ENCODE measurements at places on chromosomes 3 and 15.

- DNase-seq = no peak
Measured at GRCh38 chr15:101003081-101003480, 83.9 kb downstream of the LRRK1 start.

- DNase-seq = no peak
Measured at GRCh38 chr3:163213838-163214237, 1717.2 kb downstream of the OTOL1 start.

- no peak for DNase-seq
Measured at GRCh38 chr3:157418104-157418503, 18.5 kb upstream of the PTX3 start.

- DNase-seq = no peak
Measured at GRCh38 chr3:52649461-52650210, 36.1 kb downstream of the PBRM1 start.
